ENCODE measurements at places on chromosomes 5 and 9. TPM values are rescaled to one million over a fixed set of nuclear protein-coding genes. Genes with fewer than 3 reads are reported as not detected.

Gene PBX3
- total RNA-seq = 44.9 TPM

Gene TNFSF15
- total RNA-seq = not detected

Gene DBH
- not detected for total RNA-seq

DNA sequence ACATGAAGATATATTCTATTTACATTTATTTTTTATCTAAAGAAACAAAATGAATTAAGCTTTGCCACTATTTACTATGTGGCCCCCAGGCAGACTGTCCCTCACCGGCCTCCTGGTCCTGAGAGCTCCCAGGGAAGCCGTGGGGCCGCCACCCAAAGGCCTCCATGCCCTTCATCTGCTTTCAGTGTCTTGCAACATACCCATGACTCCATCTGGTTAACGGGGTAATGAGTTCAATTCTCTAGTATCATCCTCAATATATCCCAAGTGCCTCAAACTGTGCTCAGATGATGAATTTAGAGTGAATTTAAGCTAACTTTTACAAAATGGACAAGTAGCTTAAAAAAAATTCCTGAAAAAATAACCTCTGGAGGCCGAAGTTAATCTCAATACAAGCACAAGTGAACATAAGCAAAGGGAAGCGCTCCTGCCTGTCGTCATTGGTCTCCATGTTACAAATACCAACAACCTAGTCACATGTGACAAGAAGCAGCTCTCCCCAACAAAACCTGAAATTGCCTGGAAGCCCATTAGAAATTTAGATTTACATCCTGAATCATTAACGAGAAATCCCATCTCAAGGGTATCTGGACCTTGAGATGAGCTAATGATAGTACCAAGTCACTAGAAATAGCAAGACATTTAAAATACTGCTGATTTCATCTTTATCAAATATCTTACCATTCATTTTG lies 26.1 kb downstream of the DAP start:
- no peak for DNase-seq

GRCh38 chr9:88949961-88950340 lies 41.3 kb upstream of the S1PR3 start:
- DNase-seq = no peak

GRCh38 chr9:98929071-98929470 lies 14.6 kb upstream of the COL15A1 start:
- no peak for DNase-seq

GRCh38 chr9:89807682-89808075 lies 202.9 kb downstream of the GADD45G start:
- DNase-seq = no peak

GRCh38 chr9:106816524-106816923 lies 46.4 kb upstream of the ZNF462 start:
- DNase-seq = no peak

DNA sequence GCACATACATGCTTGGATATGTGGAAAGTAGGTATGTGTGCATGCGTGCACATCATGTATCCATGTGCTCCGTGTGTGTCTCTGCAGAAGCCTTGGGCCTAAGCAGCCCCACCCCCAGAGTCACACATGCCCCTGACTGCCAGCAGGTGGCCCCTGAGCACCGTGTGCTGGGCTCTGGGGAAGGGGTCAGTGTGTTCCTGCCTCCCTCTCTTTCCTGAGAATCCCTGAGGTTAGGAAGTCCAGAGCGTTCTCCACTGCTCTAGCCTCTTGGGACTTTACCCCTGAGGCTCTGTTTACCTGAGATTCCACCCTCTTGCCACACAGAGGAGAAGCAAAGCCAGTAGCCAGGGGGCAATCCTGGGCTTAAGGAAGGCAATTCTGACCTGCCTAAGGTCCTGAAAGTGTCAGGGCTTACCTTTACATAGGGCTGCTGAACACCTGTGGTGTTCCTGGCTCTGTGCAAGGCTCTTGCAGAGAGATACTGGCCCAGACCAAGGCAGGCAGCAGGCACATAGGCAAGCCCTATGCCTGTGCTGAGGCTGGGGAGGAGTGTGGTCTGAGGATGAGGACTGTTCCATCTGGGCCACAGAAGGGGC lies 207.3 kb downstream of the TMEM38B start:
- no peak for DNase-seq

DNA sequence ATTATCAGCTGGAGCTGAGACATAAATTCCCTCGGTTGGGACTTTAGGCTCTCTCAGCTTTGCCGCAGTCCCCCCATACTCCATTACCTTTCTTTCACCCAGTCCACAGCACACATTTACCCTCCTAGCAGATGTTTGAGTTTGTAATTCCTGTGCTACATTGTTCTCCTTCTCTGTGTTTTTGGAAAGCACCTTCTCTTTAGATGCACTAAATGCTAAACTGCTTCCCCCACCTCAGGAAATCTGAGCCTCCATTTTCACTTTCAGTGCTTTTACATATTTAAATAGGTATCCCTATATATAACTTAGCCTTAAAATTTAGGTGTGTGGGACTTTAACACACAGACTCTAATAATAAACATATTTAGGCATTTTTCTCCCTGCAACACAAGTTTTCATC lies 356.9 kb downstream of the NFIB start:
- no peak for DNase-seq

- no peak for DNase-seq
Observed at GRCh38 chr5:123819833-123820232, 307.9 kb downstream of the CSNK1G3 start.

Measured in G401 (cell line).